Smooth muscle cell of the umbilical artery (primary cell): ENCODE measurements at places on chromosomes 11 and 22. TPM values are rescaled to one million over a fixed set of nuclear protein-coding genes. Genes with fewer than 3 reads are reported as not detected.

KDM4D gene
- total RNA-seq: 0.30 and 0.74 TPM in 2 replicates

CCDC88B gene
- total RNA-seq: 1.3 and 1.5 TPM in 2 replicates

CCDC89 gene
- total RNA-seq: 2.5 and 3.6 TPM in 2 replicates

OR10A2 gene
- total RNA-seq: not detected in 2 replicates

OR6A2 gene
- 0.30 and 1.2 TPM in 2 replicates for total RNA-seq

TCN1 gene
- total RNA-seq: not detected in 2 replicates

EHBP1L1 gene
- 69.5 and 103 TPM in 2 replicates for total RNA-seq

SCUBE2 gene
- total RNA-seq: 1.8 and 9.5 TPM in 2 replicates

APOA4 gene
- not detected in 2 replicates for total RNA-seq

RIMBP3B gene
- total RNA-seq: 0.05 TPM in 1 of 2 replicates, not detected in the other

LRRC56 gene
- total RNA-seq: 0.89 and 1.0 TPM in 2 replicates

ACRV1 gene
- total RNA-seq: not detected in 2 replicates

ADAMTS15 gene
- 1.8 and 4.9 TPM in 2 replicates for total RNA-seq

KCNQ1OT1 gene
- 5.0 and 6.1 TPM in 2 replicates for total RNA-seq

OR4A5 gene
- not detected in 2 replicates for total RNA-seq

CSF2RB gene
- total RNA-seq: under 0.01 and 0.05 TPM in 2 replicates

ZNF202 gene
- 6.2 and 9.6 TPM in 2 replicates for total RNA-seq

NRXN2 gene
- 0.30 and 6.4 TPM in 2 replicates for total RNA-seq

OR51E2 gene
- total RNA-seq: 0.59 and 1.8 TPM in 2 replicates

MMP13 gene
- total RNA-seq: under 0.01 TPM in 1 of 2 replicates, not detected in the other

CRYBA4 gene
- not detected in 2 replicates for total RNA-seq

FGF19 gene
- not detected in 2 replicates for total RNA-seq

VSIG10L2 gene
- total RNA-seq: not detected in 2 replicates

SPON1 gene
- total RNA-seq: 0.55 and 3.9 TPM in 2 replicates

OR52N4 gene
- total RNA-seq: not detected in 2 replicates

UBQLNL gene
- total RNA-seq: 0.05 and 0.30 TPM in 2 replicates

VWCE gene
- total RNA-seq: 1.6 and 1.8 TPM in 2 replicates

CCND1 gene
- 867 and 1,962 TPM in 2 replicates for total RNA-seq

TTC36 gene
- 0.59 and 1.2 TPM in 2 replicates for total RNA-seq

ZNF214 gene
- total RNA-seq: 2.8 and 4.2 TPM in 2 replicates

GGTLC2 gene
- total RNA-seq: not detected in 2 replicates

OR56A1 gene
- total RNA-seq: under 0.01 TPM in 1 of 2 replicates, not detected in the other

BTG4 gene
- not detected in 2 replicates for total RNA-seq

CSRP3 gene
- total RNA-seq: not detected in 2 replicates

WNT11 gene
- total RNA-seq: 0.30 and 0.37 TPM in 2 replicates

C22orf31 gene
- not detected in 2 replicates for total RNA-seq

OR52H1 gene
- 0.30 and 0.42 TPM in 2 replicates for total RNA-seq

SC5D gene
- total RNA-seq: 65.4 and 101 TPM in 2 replicates

C11orf91 gene
- not detected in 2 replicates for total RNA-seq

KCNJ5 gene
- total RNA-seq: not detected in 2 replicates

P2RY6 gene
- total RNA-seq: 2.2 and 3.3 TPM in 2 replicates

BACE1-AS gene
- total RNA-seq: 2.4 and 4.7 TPM in 2 replicates

FOLH1 gene
- total RNA-seq: not detected in 2 replicates

ARHGAP20 gene
- total RNA-seq: 1.8 and 4.5 TPM in 2 replicates

KDELR3 gene
- 160 and 218 TPM in 2 replicates for total RNA-seq

KCNC1 gene
- not detected in 2 replicates for total RNA-seq

RRP7A gene
- total RNA-seq: 31.1 and 36.2 TPM in 2 replicates

BTBD18 gene
- total RNA-seq: not detected in 2 replicates

KRTAP5-10 gene
- not detected in 2 replicates for total RNA-seq
